ENCODE measurements at places on chromosomes 4 and X.

- no peak for DNase-seq
These were observed 17.4 kb upstream of the ARMCX2 start for GRCh38 chrX:101677028-101677427.

GRCh38 chr4:26212528-26212927, 108.3 kb upstream of the RBPJ start:
- DNase-seq, result no peak

GRCh38 chr4:108651014-108651791, 804 bp downstream of the OSTC start:
- DNase-seq, result no peak

GRCh38 chrX:66751136-66751782, 112.4 kb upstream of the EDA2R start:
- DNase-seq, result no peak

GRCh38 chr4:139728840-139729239, 63.2 kb downstream of the MGST2 start:
- DNase-seq, result peak; percentile 43

DNA sequence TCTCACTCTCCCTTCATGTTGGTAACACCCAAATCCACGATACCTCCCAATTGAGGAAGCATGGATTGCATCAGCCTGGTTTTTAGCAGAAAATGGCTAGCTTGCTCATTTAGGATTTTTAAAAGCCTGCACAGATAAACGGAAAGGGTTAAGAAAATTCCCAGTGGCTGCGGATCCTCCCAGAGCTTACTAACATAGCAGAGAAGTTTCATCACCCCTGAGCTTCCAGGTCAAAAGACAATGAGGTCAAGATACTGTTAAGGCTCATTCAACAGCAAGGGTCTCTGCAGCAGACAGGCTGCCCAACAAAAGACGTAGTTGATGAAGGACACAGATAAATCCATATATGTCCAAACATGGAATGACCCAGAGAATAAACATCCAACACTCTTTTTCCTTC, 220.2 kb downstream of the ASMT start:
- no peak for DNase-seq

DNA sequence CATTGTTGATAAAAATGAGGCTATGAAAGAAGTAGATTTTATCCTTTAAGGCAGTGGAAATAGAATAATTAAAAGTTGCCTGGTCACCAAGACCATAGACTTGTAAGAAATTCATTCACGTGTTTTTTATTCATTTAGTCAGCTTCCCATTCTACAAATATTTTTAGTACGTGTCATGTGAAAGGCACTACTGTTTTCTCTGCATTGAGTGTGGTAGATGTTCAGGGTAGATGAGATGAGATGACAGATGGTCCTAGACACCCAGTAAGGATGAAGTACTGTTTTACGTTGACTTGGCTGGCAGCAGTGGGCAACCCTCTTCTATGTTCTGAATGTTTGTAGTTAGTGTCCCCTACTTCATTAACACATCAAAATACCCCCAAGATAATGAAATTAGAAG, 228.1 kb downstream of the ARHGAP24 start:
- no peak for DNase-seq

DNA sequence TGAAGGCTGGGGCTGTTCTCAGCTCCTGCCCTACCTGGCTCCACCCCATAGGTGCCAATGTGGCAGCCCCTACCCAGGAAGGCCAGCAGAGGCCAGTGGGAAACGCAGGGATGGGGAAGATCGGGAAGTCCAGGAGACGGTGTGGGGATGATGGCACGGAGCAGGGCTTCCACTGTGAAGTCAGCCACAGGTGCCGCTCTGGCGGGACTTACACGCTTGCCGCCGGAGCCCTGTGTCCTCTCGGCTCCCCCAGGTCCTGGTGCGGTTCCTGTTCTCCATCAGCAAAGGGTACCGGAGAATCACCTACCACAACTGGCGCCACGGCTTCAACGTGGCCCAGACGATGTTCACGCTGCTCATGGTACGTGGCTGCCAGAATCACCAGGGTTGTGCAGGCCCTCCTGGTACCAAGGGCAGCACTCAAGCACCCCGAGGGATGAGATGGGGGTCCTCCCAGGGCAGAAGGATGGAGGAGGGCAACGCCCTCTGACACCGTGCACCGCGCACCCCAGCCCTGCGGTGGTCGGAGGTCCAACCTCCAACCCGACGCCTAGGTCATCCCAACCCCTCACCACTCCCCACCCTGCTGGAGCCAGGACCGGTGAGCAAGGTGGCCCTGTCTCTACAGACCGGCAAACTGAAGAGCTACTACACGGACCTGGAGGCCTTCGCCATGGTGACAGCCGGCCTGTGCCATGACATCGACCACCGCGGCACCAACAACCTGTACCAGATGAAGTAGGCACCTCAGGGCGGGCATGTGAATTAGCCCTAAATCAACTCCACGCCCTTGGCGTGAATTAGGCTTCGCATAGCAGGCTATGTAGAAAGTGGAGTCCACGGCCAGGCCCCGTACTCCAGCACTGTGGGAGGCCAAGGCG, 12.0 kb downstream of the ATP5ME start:
- no peak for DNase-seq

DNA sequence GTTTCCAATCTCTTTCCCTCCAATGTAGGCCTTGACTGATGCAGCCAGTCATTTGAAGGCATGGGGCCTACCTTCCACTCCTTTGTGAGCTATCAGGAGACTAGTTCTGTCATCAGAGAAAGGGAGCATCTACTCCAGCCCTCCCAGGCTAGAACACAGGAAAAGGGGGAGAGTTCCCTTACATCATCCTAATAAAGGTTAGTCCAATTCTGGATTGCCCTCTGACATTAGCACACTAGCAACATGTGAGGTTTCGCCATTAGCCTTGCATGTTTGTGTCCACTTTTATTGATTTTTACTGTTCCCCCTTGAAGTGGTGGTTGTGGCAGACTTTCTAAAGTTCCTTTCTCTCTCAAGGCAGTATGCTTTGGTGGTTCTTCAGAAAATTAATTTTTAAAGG, 67.3 kb downstream of the ZFX start:
- no peak for DNase-seq

- DNase-seq, result no peak
These were observed 20.1 kb downstream of the ATP7A start for GRCh38 chrX:77930581-77930980.

DNA sequence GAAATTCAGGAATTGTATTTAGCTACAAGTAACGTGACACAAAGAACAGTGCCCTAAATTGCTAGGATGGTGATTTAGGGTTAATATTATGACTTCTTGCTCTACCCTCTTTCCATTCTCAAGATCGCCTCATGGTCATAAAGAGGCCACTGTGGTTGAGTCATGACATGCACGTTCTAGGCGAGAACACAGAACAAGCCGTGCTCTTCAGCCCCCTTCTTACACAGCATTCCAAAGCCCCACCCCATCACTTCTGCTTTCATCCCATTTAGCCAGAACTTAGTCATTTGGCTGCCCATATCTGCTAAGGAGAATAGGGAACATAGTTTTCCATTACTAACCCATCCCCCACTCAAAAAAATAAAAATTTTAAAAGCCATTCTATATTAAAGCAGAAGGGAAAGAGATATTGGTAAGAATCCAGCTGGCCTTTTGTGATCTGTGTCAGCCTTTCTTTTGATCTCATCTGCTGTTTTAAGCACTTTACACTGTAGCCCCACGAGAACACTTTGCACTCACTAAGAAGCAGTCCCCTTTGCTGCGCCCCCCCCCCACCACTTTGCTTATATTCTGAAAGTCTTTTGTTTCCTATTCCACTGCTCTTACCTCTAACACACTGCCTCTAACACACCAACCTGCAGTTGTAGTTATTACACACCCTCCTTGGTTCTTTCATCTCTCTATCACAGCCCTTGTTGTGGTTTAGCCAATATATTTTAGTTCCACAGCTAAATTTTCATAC, 28.4 kb downstream of the NPNT start:
- DNase-seq, result no peak

DNA sequence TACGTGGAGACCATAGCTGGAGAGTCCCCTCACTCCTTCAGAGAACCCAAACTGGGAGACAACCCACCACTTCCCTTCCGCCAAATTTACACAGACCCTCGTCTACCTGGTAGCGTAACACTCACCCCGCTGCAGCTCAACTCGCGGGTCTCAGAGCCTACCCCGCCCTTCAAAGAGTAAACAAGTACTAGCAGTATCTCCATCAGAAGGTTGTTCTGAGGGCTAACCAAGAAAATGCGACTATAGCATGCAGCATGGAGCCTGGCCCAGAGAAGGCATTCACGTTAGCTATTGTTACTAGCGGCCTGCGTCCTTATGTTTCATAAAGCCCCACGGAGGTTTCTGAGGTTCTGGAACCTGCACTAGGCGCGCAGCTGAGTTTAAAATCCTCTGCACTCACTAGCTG, 531 bp upstream of the MANBA start:
- no peak for DNase-seq

Data from NCI-H187 (cell line).